ENCODE measurements at places on chromosomes 13 and 19.

- DNase-seq: no peak
These were observed 10.6 kb downstream of the PIAS4 start for GRCh38 chr19:4018140-4018613.

- DNase-seq: no peak
These were observed 97.7 kb downstream of the ING1 start for GRCh38 chr13:110811008-110811720.

GRCh38 chr19:33492090-33492489, 29.5 kb downstream of the PEPD start:
- no peak for DNase-seq

DNA sequence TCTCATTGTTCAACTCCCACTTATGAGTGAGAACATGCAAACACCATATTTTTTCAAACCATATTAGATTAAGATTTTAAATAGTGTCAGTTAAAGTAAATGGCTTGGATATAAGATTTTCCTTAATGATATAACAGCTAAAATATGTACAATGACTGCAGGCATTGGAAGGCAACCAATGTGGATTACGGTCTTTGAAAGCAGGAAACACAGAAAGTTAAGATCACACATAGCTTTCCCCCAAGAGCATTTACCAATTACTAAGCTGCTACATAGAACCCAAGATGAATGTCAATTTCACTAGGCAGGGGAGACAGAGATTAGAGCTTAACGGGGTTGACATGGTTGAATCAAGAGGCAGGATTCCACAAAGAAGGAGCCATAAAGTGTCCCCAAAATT, 173.2 kb upstream of the TRPC4 start:
- no peak for DNase-seq

DNA sequence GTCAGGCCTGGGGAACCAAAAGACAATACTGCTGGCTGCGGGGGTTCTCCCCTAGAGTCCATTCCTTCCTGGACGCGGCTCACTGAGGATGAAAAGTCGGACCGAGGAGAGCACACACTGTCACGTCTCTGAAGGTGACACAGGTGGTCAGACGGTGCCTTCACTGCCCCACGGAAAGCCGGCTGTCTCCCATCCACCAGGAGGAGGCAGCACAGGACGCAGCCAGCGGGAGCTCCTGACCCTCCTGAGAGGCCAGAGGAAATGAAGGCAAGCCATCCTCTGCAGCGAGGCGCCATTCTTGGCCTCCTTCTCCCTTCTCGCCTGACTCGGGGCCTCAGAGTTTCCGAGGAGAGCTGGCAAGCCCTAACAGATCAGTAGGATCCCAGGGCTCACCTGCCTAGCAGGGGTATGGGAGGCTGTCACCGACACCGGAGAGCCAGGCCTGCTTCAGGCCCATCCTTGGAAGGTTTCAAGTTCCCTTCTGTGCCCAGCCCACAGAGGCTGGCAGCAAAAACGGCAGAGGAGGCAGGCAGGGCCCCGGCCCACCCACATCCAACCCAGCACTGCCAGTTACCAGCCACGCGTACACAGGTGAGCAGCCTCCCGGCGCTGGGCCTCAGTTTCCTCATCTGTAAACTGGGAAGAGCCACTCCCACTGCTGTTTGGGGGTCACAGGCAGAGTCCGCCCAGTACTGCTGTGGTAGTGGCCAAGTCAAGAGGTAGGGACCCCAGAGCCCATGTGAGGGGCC, 4.5 kb downstream of the REXO1 start:
- no peak for DNase-seq

GRCh38 chr13:111429064-111429558, 108.7 kb downstream of the TEX29 start:
- DNase-seq: peak; percentile 2

- DNase-seq: no peak
These were observed 16.5 kb downstream of the BTBD2 start for GRCh38 chr19:1998712-1999708.

DNA sequence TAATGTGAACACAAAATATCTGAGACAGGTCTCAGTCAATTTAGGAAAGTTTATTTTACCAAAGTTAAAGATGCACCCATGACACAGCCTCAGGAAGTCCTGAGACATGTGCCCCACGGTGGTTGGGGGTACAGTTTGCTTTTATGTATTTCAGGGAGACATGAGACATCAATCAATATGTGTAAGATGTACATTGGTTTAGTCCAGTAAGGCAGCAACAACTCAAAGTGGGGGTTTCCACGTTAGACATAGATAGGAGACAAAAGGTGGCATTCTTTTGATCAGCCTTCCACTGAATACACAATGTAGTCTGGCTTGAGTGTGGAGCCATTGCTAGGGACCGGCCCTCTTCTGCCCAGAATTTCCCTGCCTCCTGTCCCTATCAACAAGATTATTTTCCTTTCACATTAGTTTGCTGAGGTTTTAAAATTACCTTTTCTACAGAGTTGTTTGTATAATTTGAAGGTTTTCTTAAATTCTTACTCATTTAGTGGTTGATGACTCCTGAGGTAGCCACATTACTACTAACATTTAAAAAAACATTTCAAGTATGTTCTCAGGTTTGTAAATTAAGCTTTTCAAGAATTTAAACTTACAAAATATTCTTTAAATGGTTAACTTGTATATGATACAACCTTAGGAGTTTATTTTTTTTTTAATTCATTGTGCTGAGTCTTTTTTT, 33.2 kb downstream of the RNASEH2B start:
- DNase-seq: no peak

DNA sequence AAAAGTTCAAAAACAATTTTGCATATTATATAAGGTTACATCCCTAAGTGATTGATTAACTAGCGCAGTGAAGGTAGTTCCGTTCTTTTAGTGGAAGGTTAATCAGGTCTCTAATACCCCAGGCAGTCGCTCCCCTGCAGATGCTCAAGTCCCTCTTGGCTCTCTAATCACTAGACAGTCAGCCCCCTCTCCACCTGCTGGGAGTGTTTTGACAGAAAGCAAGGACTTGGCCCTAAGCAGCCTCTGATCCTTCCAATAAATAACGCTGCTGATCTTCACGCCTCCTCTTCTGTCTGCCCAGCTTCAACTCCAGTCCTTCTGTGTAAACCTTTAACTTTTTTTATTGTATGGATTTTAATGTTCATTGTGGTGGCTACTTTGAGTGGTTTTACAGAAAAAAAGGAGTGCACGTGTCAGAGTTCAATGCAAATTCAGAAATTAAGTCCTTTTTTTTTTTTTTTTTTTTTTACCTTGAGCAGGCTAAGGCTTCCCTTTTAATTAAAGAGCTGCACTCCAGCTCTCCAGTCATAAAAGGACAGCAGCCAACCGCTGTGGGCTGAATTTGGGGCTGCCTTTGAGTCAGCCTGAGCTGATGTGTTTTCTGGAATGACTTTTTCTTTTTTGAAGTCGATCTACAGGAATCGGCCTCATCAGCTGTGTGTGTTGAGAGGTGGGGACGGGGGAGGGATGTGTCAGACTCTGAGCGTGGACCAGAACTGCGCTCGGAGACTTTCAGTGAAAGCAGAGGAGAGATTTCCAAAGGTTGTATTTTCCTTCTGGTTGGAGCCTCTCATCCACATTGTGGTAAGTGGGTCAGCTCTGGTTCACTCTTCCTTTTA, 33.8 kb upstream of the MYO16 start:
- no peak for DNase-seq

- no peak for DNase-seq
These were observed 2.8 kb upstream of the CRYL1 start for GRCh38 chr13:20528452-20528851.

- peak; percentile 60 for DNase-seq
These were observed 2.2 kb upstream of the ZNF665 start for GRCh38 chr19:53195265-53195903.

- DNase-seq: no peak
These were observed 12.0 kb upstream of the FBXL3 start for GRCh38 chr13:77038907-77039480.

DNA sequence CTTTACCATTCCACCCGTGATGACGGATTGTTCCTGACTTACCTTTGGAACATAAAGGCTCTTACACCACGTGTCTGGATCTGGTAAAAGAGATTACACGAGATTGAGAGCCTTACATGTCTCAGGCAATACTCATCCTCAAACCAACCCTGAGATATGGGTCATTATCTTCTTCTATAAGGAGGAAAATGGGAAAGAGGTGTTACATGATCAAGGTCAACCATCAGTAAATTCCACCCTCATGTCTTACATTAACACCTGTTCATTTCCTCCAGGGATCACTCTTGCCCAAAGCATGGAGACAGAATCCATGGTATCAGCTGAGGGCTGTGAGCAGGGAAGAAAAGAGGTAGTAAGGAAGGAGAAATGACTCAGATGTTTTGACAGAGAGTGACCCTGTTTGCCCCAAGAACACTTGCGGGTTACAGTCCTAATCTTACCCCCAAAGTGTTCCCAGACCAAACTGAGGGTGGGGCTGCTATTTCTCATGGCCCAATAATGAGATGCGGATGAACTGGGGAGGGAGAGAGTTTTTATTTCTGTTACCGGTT, 19.6 kb downstream of the LILRB4 start:
- no peak for DNase-seq

GRCh38 chr13:87754097-87754496, 82.9 kb downstream of the SLITRK5 start:
- DNase-seq: no peak

DNA sequence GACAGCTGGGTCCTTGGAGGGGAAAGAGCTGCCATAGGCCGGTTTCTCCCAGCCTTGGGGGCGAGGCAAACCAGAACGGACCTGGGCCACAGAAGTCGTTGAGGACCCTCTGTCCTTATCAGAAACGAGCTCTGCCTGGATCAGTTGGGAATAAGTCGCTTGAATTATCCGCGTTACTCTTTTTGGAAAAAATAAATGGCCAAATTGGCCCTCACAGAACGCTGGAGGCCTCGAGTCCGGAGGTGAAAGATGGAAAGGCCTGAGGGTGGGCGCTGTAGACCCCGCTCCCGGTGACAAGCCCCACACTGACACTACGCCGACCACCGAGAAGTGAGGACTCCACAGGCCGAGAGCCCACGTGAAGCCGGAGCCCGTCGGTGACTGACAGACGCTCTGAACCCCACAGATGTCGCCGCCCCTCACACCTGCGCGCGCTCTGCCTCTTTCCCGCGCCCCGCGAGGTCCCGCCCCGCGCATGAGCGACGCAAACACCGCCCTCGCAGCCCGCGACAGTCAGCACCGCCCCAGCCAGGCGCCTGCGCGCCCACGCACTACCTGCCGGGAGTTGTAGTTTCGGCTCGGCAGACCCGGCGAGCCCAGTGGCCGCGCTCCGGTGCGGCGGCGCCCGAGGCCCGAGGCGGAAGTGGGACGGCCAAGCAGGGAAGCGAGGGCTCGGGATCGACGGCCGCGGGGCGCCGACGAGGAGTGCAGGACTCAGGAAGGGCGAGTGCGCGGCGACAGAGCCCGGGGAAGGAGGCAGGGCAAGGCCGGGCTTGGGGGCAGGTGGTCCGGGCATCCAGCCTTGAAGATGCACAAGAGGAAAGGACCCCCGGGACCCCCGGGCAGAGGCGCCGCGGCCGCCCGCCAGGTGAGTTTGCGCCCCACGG, at the start of the genes BRME1 and CC2D1A:
Gene BRME1, minus strand, starts transcription at position 484 of the 887 bp plus-strand sequence. CDS start 1,225 bp downstream, outside the sequence.
Gene CC2D1A, plus strand, starts transcription at position 568 of the 887 bp plus-strand sequence. Its CDS starts 241 bp downstream, at position 809.
- DNase-seq: peak; percentile 82

- DNase-seq: peak; percentile 56
These were observed 15.0 kb upstream of the EPSTI1 start for GRCh38 chr13:43006893-43007631.

DNA sequence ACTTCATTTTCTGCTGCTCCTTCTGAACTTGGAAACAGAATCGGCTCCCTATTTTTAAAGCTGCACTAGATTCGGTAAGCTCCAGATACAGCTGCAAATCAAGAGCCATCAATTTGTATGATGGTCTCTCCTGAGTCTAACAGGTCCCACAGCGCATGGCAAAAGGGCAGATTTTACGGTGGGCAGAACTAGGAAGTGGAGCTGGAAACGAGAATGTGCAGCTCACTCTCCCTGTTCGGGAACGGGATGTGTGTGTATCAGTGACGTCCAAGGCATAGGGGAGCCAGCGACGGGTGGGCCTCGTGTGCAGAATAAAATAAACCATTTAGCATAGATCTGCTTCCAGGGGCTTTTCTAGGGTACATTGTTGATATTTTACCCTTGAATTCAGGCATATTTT, 74.2 kb downstream of the COL4A1 start:
- peak; percentile 76 for DNase-seq

GRCh38 chr19:31423896-31424295, 74.7 kb upstream of the TSHZ3 start:
- no peak for DNase-seq
